NB4 (cell line): ENCODE measurements at places on chromosomes 1 and 21.
A peak's percentile ranks its signal among the peaks of the same experiment; 100 is the strongest.

DNA sequence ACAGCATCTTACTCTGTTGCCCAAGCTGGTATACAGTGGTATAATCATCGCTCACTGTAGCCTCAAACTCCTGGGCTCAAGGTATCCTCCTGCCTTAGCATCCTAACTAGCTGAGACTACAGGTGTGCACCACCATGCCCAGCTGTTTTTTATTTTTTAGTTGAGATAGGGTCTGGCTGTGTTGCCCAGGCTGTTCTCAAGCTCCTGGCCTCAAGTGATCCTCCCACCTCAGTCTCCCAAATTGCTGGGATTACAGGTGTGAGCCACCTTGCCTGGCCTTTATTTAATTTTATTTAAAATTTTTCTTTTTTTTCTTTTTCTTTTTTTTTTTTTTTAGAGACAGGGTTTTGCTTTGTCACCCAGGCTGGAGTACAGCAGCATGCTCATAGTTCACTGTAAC lies 9.2 kb downstream of the MAP7D1 start:
- DNase-seq: no peak

- DNase-seq: no peak
These were observed 55.4 kb upstream of the GREM2 start for GRCh38 chr1:240667351-240667750.

- DNase-seq: no peak
These were observed 21.0 kb upstream of the TNFRSF1B start for GRCh38 chr1:12145616-12146342.

DNA sequence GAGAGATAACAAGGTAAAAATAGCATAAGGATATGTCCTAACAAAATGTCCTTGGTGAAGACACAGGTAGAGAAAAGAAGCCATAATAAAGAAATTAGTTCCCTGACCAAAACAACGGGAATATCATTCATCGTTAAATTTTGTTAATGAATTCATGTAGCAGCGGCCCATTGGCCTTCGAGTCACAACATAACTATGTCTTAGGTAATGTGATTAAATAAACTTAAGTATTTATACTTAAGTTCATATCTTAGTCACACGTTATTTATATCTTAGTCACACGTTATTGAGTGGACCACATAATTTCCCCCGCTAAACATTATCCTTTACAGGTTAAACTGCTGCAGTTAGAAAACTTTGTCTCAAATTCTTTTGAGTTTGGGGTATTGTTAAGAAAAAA lies 1.2 kb downstream of the NEXN start:
- no peak for DNase-seq

DNA sequence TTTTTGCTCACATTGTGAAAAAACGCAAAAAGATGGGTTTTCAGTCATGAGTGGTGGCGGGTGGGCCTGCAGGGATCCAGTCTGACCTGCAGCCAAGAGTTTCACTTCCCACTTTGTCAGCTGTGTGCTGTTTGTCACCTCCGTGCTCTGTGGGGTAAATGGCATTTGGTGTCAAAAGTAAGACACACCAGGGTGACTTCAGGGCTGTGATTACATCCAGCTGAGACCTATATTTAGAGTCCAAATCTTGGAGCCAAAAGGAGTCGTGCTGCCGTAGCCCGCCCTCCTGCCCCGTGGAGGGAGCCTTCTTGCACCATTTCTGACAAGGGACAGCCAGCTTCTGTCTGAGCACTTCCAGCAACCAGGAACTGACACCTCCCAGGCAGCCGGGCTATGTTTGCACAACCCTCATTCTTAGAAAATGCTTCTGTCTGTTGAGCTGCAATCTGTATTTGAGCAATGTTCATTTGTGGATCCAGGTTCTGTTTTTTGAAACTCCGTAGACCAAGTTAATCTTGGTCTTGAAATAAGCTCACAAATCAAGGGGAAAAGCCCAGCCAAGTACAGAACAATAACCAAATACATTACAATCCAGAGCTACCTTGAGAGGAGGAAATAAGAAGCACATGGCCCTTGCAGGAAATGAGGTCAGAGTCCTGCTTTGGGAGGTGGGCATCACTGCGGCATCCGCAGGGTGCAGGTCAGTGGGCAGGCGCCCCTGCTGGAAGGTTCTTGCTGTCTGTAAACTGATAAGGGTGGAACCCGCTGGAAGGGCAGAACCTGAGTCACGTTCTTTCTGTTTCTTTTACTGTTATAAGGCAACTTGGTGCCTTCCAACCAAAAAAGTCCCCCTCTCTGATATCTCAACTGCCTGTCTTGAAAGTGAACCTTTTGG lies 14.4 kb downstream of the ABCG1 start:
- peak; percentile 75 for DNase-seq

- no peak for DNase-seq
These were observed 13.7 kb upstream of the CCN1 start for GRCh38 chr1:85566890-85567289.
